LoVo (cell line): ENCODE measurements at places on chromosomes 7 and 10.

- DNase-seq, result no peak
Observed at GRCh38 chr7:73963252-73963822, 64.6 kb upstream of the ELN start.

GRCh38 chr7:24778543-24779282, 21.4 kb upstream of the GSDME start:
- DNase-seq, result no peak

GRCh38 chr10:11440250-11441150, 170.9 kb downstream of the USP6NL start:
- no peak for DNase-seq

DNA sequence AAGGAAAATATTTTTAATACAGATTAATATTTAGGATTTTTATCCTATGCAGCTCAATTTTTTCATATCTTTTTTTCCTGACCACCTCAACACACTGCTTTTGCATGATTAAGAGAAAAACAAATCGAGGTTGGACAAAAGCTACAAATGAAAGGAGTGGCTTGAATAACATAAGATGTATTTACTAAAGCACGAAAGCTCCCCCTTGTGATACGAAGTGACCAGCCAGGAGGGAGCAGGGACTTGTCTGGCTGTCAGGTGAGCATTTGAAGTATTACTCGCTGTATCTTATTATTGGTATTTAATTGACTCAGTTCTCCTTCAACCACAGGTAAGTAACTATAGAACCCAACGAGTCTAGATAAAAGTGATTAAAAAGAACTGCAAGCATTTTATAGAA, 265.2 kb upstream of the PHF14 start:
- no peak for DNase-seq
